ENCODE measurements at places on chromosomes 4 and X.

- DNase-seq = no peak
Measured at GRCh38 chrX:14712096-14712495, 160.8 kb downstream of the FANCB start.

DNA sequence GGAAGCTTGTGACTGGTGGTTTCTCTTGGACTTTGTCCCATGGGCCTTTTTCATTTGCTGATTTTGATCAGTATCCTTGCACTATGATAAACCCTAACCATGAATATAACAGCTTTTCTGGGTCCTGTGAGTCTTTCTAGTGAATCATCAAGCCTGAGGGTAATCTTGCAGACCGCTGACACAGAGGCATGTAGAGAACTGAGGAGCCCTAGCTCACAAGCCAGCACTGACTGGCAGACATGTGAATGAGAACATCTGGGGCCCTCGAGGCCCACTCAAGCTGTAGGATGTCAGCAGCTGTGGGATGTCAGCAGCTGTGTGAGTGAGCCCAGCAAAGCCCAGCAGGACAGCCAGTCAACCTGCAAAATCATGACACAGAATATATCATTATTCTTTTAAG is 36.7 kb downstream of the HMGB3 start:
- DNase-seq = no peak

- DNase-seq = peak; percentile 83
Measured at GRCh38 chr4:39698424-39699009, 581 bp downstream of the UBE2K start.

GRCh38 chrX:25166145-25166544 is 150.4 kb upstream of the ARX start:
- DNase-seq = no peak

GRCh38 chrX:107552930-107553329 is 75.4 kb upstream of the PRPS1 start:
- no peak for DNase-seq

DNA sequence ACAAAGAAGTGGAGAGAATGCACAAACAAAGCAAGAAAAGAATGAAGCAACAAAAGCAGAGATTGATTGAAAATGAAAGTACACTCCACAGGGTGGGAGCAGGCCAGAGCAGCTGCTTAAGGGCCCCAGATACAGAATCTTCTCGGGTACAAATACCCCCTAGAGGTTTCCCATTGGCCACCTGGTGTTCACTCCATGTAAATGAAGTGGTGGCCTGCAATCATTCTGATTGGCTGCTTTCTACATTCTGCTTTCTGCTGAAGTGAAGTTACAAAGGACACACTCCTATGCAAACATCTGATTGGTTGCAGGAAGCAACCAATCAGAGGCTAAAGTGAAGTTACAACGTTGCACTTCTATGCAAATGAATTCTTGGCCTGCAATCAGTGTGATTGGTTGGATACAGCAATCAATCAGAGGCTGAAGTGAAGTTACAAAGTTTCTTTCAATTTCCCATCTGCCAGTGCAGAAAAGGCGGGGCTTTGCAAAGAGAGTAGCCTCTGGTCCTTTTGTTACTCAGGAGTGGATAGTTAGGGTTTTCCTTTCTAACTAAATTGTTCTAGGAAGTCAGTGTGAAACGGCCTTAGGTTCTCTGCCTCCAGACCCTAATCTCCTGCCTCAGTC is 19.0 kb upstream of the GPC4 start:
- no peak for DNase-seq

- peak; percentile 78 for DNase-seq
Measured at GRCh38 chrX:12970691-12971202, 4.2 kb upstream of the TMSB4X start.

- DNase-seq = no peak
Measured at GRCh38 chr4:186999686-187000085, 276.0 kb upstream of the FAT1 start.

DNA sequence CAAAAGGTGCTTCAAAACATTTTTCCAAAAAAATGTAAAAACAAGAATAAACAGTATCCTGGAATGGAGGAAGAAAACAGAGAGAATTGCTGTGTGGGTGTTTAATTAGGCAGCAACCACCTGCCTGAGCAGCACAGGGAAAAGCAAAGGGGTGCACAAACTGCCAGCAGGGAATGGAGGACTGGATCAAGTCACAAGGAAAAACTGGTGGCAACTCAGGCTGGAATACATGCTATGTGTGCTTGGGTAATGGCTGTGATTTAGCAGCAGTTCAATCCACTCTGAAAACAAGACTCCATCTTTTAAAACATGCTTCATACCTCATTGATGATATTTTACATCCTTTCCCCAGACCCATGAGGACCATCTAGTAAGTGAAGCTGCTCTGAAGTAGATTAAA is 179.5 kb downstream of the HS6ST2 start:
- DNase-seq = no peak

DNA sequence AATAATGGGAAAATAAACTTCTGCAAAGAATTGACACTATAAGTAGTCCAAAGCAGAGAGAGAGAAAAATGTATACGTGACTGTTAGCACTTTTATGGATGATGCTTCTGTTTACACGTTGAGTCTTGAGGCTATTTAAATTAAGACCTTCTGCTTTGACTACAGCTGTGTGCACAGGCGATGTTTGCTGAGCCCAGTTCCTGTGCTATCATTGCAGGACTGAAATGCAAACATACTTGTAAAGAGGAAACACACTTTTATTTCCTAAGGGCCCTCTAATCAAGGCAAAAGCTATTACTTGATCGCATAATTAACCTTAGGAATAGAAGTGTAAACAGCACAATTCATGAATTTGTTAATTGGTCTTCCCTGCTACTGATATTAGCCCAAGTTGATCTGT is 226.9 kb downstream of the FBXW7 start:
- no peak for DNase-seq

GRCh38 chr4:54371173-54371572 is 142.1 kb downstream of the PDGFRA start:
- DNase-seq = no peak

DNA sequence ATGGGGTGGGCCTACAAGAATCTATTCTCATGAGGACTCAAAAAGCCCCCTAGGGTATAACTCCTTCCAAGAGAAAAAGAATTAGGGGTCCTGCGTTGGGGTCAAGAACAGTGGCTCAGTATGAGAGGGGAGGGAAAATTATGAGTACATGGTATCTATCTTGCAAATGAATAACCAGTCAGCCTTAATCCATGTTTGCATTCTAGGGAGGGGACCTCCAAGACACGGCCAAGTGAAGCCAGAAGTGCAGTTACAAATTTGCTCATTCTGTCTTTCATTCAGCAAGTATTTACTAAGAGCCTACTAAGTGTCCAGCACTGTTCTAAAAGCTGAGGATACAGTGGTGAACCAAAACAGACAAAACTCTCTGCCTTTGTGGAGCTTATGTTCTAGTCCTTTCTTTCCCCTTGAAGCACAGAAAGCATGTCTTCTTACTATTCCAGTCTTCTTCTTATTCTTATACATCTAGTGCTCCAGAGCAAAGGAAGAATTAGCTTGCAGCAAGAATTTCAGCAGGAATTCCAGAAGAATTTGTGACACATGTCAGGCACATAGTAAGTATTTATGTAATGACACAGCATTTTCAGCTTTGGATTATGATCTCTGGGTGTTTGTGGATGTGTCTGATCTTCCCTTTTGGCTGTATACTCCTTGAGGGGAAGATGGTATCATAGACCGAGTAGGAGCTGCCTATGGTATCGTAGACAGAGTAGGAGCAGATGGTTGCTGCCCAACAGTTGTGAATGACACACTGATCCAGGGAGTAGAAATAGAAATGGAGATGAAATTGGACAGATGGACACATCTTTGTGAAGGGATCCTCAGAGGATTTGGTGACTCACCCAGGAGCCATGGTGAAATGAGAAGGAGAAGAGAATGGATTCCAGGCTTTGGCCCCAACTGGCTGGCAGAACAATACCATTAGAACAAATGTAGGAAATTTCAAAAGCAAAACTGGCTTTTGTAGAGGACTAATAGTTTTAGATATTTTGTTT is 75.9 kb downstream of the COQ2 start:
- DNase-seq = no peak

GRCh38 chrX:66632473-66632872 is 6.4 kb downstream of the EDA2R start:
- DNase-seq = no peak

DNA sequence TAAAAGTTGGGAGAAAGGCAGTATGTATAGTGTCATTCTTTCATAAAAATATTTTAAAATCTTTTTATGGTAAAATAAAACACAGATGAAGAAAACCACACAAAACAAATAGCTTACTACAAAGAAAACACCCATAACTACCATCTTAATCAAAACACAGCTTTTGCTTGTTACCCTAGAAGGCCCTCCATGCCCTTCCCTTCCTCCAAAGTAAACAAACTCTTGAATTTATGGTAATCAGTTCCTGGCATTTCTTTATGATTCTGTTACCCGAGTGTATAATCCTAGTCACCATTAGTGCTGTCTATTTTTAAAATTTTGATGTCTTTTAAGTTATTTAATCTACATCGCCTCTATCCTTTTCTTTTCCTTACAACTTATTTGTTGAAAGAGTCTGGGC is 170.9 kb downstream of the APBB2 start:
- DNase-seq = no peak

DNA sequence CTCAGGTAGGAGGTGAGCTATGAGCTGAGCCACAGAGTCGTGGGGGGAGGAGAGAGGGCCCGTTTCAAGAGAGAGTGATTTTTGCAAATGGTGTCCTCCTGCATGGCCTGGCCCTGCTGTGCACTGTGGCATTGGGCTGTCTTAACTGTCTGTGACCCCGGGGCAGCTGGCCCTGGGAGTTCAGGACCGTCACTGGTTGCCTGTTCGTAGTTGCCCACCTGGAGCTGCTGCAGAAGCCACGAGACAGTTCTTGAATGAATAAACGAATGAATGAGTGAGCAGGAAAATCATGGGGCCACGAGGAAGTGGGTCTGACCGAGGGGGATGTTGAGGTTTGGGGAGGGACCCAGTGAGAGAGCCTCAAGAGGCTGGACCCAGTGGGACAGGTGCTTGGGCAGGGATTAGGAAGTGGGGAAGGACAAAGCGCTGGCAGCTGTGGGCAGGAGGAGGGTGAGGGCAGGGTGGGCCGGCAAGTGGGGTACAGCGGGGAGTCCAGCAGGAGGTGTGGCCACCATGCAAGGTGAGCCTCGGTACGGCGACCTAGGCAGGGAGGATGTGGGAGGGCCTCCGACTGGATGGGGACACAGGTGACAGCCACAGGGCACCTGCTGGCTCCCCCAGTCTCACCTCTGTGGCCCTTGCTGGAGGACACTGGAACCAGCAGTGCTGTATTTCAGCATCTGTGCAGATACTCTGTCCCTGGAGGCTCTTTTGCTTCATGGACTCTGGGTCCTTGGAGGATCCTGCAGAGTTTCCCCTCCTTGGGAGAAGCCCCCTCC is 10.2 kb downstream of the RGS12 start:
- DNase-seq = peak; percentile 68

DNA sequence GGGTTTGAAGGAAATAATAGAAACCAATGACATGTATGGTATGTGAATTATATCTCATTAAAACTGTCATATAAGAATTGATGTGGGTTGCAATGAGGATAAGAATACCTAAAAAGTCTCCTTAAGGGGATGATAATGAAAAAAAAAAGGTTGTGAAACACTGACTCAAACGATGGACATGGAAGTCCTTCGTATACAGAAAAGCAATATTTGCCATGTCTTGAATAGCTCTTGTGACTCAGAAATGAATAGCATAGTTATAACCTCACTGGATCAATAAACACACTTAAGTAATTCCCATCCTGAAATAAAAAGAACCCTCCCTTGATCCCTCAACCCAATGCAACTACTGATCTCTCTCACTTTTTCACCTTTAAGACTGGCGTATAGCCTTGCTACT is 89.7 kb downstream of the OPHN1 start:
- DNase-seq = no peak

GRCh38 chr4:31146366-31146765 is 426.2 kb downstream of the PCDH7 start:
- DNase-seq = no peak

DNA sequence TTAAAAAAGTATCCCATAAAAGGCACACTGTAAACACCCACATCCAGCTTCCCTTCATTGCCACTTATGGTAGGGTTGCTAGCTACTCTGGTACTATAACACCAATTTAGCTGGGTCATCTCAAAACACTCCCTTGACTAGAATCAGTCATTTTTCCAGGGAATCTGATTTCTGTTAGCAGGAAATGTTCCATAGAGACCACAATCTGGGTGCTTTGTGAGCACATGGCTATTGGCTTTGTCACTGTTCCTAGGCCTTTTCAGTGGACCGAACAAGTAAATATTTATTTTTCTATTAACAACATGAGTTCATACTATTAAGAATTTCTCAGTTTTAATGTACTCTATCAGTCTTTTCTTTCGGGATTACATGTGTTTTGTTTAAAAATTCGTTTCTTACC is 404.7 kb upstream of the GNPDA2 start:
- no peak for DNase-seq

GRCh38 chr4:38889143-38889542 is 21.5 kb downstream of the FAM114A1 start:
- no peak for DNase-seq

DNA sequence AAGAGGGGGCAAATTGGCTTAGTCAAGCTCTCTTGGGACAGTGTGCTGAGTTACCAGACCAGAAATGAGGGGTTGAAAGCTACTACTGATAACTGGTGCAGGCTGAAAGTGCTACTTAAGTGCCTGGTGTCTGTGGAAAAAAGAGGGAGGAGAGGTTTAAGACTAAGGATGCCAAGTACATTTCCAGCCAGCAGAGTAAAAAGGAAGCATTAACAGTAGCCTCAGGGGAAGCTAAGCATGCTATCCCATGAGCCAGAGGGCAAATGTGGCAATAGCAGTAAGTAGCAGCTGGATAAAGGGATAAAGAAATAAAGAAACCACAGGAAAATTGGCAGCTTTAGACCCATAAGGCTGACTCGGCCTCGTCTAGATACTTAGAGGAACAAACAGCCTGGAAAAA is 196.3 kb upstream of the MAB21L2 start:
- DNase-seq = no peak

- no peak for DNase-seq
Measured at GRCh38 chr4:184898793-184899192, 73.0 kb upstream of the ACSL1 start.

- no peak for DNase-seq
Measured at GRCh38 chrX:110519906-110520452, 161.3 kb downstream of the RTL9 start.

DNA sequence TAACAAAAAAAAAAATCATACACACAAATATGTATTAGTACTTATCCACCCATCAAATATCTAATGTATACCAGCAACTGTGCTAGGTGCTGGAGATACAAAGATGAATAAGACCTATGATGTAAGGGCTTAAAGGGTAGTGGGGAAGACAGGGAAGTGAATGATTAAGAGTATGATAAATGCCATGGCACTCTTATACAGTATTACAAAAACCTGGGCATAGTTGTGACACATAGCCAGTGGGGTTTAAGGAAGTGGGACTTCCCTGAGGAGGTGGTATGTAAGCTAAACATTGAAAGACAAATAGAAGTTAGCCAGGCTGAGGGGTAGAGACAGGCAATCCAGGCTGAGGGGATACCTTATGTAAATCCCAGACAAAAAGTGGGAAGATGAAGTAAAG is 23.5 kb downstream of the CHM start:
- DNase-seq = no peak

GRCh38 chr4:84579403-84579776 is 3.5 kb upstream of the CDS1 start:
- no peak for DNase-seq

GRCh38 chrX:10598540-10598939 is 21.8 kb downstream of the MID1 start:
- DNase-seq = no peak

GRCh38 chrX:41259516-41259915 is 74.4 kb upstream of the DDX3X start:
- DNase-seq = no peak

GRCh38 chr4:5931526-5931925 is 38.6 kb upstream of the CRMP1 start:
- DNase-seq = no peak
